ENCODE measurements at places on chromosomes 1 and 21.

DNA sequence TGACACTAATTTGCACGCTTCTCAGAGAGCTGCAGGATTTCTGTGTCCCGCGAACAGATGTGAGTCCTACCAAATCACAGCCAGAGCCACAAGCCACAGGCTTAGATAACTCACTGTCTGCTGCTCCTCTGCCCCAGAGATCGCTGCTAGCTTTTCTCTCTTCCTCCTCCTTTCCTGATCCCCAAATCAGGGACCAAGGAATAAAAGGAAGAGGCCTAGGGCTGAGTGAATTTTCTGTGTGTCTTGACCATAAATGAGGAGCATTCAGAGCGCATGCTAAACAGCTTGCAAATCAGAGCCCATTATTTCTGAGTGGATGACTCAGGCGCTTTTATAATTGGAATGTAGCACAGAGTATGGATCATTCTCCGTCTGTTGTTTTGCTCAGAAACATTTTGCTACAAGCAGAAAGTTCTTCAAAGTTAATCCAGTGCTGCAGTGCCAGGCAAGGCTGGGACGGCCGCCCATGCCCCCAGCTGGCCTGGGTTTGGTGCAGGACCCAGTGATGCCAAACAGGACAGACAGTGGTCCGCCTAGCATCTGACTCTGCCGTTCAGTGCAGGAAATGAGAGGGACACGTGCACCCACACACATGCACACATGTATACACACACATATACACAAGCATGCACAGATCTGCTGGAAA, 38.2 kb downstream of the KCNAB2 start:
- no peak for DNase-seq

DNA sequence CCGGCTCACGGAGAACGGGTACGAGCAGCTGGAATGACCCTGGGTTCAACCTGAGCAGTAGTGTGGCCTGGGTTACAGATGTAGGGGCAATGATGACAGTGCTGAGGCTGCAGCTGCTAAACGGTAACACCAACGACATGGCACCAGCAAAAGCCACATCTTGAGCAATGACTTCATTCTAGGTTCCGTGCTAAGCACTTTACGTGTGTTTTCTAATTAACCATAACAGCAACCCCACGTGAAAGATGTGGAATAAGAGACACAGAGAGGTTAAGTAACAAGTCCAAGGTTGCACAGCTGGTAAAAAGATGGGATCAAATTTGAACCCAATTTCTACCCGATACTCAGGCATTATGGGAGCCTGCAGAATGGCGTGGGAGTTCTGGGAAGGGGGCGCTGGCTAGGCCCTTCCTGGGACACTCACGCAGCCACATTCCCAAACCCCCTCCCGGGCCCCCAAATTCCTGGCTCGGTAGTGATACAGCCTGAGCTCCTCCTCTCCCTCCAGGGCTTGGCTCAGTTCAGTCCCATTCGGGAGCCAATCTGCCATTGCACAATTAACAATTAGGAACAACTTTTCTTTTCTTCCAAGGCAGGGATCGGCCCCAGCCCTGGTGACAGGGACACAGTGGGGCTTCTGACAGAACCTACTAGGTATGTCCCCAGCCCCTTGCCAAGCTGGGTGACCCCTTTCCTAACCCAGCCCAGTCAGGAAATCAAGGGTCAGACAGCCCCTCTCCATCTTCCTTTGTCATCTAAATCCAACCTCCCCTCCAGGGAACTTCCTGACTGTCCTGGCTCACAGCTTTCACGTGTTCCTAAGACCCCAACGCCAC, 23.8 kb upstream of the ECE1 start:
- DNase-seq, result no peak

DNA sequence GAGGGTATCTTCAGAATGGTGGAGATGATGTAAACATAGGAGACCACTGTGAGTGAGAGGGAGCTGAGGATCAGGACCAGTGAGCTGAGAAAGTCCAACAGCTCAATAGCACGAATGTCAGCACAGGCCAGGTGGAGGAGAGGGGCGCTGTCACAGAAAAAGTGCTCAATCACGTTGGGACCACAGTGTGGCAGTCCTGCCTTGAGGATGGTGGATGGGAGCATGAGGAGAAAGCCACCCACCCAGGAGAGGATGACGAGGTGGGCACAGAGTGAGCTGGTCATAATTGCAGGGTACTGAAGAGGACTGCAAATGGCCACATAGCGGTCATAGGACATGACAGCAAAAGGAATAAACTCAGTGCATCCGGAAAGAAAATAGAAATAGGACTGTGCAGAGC, 8.1 kb downstream of the OR11L1 start:
- no peak for DNase-seq

DNA sequence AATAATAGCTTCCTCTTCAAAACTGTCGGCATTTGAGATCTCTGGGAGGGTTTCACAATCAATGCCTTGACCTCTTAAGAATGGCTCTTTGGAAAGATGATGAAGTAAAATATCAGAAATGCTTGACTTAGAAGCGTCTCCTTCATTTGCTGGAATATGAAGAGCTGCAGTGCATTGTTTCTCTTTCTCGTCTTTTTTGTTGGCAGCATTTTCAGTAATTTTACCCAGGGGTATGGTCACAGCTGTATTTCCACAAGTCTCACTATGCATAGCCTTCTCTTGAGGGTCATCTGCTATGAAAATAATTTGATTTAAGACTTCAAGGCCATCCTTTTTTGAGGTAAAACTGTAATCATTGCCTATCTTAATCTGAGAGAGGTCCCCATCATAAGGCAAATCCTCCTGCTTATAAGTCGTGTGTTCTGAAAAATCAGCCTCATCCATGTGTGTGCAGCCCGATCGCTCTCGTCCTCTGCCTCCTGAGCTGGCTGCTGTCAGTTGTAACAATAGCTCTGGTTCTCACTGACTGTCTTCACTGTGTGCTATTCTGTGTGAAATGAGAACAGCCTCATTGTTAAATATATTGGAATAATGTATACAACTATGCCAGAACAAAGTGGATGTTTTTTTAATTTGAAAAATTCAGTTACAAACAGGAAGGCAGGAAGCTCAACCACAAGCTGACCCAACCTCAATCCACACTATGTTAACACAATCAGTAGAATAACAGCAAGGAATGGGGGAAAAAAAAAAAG, 4.5 kb downstream of the AKNAD1 start:
- no peak for DNase-seq

GRCh38 chr1:31122101-31122735, 56.7 kb upstream of the PUM1 start:
- DNase-seq, result no peak

DNA sequence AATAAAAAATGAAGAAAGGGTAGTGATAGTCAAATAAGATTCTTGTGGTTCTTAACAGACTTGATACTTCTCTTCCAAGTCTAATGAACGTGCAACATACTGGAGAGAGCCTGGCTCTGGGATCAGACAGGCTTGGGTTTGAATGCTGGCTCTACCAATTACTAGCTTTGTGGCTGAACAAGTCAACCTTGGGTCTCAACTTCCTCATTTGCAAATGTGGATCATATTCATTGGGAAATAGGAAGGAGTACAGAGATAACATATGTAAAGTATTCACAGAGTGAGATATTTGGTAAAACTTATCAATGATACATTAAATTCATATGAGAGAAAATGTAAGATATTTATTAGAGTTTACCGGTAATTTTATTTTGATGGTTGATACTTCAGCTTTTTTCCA, 2.0 kb downstream of the EDEM3 start:
- DNase-seq, result no peak

DNA sequence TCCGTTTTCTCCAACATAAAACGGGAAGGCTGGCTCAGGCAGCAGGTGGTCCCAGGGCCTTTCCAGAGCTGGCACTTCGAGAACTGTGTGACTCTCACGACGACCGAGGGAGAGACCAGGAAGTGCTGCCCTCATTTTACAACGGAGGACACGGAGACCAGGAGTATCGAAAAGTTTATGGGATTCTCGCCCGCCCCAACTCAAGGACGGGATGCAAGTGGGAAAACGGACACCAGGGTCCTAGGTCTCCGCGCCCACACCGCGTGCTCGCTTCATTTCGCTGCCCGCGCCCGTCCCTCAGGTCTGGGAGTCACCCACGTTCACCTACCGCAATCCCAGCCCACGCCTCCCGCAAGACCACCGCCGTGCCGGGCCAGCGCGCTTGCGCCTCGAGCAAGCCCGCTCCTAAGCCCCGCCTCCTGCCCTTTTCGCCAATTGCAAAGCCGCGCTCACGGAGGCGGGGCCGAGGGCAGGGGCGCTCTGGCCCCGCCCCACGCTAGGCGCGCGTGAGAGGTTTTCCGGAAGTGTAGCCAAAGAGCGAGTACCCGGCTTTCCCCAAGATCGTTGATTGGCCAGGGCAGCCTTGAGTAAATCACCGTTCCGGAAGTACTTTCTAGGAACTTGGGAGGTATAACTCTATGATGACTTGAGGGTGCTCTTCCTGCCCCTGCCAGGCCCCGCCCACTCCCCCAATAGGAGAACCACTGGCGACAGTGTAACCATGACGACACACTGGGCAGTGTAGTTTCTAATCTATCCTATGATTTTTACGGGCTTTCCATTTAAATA, at the start of gene PARS2:
TSS of gene PARS2 (minus strand) at position 391 of the 789 bp plus-strand sequence. CDS start 5,362 bp downstream, outside the sequence.
- peak; percentile 97 for DNase-seq

DNA sequence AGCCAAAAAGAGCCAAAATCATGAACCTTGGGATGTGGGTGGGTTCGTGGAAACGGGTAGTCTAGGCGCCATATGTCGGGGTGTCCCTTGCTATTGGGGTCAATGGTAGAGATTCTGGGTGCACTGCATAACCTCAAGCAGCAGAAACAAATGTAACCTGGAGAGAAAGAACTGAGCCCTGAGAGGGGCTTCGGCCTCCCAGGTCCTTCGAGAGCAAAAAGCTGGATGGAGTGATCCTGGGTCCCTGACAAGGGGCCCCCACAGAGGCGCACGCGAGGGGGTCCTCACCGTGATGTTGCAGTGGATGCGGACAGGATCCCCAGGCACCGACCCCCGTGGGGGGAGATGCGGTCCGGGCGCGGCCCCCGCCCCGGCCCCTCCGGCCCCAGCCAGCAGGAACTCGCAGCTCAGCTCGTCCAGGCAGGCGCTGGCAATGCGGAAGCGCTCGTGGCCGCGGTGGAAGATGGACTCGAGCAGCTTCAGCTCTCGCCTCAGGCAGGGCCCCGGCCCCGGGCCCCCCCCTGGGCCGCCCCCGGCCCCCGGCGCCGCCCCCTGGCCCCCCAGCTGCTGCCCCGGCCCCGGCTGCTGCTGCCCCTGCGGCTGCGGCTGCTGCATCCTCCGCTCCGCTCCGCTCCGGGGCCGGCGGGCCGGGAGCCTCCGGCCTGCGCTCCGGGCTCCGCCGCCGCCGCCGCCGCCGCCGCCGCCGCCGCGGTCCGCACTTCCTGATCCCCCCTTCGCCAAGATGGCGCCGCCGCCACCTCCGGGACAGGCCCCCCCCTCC, at the start of gene UBE2Q1:
TSS of gene UBE2Q1 (minus strand) at position 724 of the 781 bp plus-strand sequence. CDS start at position 615, 109 bp downstream.
- peak; percentile 33 for DNase-seq

- DNase-seq, result no peak
Observed at GRCh38 chr1:85339089-85339488, 62.7 kb upstream of the BCL10 start.

DNA sequence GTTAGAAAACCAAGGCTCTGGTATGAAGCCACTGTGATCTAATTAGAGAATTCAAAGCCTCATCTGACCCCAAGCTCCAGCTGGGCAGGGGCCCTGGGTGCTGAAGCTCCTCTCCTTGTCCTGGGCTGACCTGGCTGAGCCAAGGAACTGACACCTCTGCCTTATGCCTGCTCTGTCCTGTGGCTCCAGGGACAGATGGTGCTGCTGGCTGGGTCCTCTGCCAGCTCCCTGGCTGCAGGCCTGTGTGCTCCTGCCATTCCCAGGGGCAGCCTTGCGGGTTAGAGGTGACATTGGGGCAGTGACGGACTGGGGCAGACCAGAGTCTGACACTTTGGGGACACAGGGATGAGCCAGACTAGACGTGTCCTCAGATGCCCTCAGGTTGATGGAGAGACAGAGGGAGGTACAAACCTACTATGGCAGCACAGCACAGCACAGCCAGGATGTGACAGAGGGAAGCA, 11.8 kb downstream of the ACOT11 start:
- DNase-seq, result no peak

- no peak for DNase-seq
Observed at GRCh38 chr1:47697616-47698335, 259.9 kb downstream of the FOXD2 start.

GRCh38 chr1:63789856-63790605, 16.2 kb downstream of the ROR1 start:
- no peak for DNase-seq

DNA sequence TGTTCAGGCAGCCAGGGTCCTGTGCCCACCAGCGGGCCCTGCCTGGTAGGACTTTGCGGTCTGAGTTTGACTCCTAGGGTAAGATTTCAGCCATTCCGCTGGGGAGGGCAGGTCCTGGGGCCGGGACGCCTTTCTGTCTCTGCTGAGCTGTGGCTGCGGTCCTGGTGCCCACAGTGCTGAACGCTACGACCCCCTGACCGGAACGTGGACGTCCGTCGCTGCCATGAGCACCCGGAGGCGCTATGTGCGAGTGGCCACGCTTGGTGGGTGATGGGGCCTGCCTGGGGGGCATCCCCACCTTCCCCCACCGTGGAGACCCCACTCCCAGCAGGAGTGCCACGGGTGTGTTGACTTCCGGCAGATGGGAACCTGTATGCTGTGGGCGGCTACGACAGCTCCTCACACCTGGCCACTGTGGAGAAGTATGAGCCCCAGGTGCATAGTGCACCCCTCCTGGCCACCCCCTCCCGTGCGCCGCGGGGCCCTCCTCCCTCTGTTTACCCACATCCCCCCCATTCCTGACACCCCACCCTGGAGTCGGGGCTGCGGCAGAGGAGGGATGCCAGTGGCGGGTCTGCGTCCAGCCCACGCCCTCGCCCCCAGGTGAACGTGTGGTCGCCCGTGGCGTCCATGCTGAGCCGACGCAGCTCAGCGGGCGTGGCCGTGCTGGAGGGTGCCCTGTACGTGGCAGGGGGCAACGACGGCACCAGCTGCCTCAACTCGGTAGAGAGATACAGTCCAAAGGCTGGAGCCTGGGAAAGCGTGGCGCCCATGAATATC, 2.3 kb upstream of the PLEKHN1 start:
- no peak for DNase-seq

DNA sequence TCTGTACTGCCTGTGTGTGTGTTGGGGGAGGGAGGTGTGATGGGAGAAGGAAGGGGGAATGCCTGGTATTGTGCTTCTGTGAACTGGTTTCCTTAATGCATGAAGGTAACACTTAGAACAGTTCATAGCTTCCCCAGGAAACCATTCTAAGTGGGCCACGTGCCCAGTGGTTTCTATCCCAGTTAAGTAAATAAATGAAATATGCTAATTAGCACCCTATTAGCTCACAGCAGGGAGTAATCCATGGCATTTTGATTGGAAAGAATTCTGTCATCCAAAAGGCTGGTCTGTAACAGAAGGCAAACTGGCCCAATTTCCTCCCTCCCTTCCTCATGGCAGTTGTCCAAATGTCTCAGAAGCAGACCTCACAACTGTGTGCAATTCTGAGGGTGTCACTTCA, 199.3 kb downstream of the TTLL7 start:
- DNase-seq, result no peak

DNA sequence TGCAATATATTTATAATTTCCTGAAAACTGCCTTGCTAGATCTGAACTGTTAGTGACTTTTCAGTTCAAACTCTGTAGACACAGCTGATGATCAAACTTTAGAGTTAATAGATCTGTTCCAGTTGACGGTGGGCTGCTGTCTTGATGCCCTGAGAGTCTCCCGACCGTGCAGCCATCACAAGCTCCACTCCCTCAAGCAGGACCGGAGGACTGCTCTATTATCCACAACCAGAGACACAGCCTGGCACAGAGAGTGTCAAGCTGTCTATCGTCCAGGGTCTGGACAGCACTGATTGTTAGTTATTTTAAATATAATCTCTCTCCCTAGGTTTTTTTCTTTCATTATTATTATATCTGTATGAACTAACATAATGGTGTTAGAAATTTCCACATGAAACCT, 8.0 kb downstream of the CHODL start:
- no peak for DNase-seq

- DNase-seq, result no peak
Observed at GRCh38 chr21:31194510-31195293, 149.4 kb downstream of the TIAM1 start.

GRCh38 chr1:217617126-217617525, 13.8 kb downstream of the GPATCH2 start:
- no peak for DNase-seq
